H54 (cell line): ENCODE measurements at places on chromosomes 2 and 18.

- DNase-seq = no peak
Measured at GRCh38 chr18:75216911-75217689, 6.5 kb downstream of the TSHZ1 start.

DNA sequence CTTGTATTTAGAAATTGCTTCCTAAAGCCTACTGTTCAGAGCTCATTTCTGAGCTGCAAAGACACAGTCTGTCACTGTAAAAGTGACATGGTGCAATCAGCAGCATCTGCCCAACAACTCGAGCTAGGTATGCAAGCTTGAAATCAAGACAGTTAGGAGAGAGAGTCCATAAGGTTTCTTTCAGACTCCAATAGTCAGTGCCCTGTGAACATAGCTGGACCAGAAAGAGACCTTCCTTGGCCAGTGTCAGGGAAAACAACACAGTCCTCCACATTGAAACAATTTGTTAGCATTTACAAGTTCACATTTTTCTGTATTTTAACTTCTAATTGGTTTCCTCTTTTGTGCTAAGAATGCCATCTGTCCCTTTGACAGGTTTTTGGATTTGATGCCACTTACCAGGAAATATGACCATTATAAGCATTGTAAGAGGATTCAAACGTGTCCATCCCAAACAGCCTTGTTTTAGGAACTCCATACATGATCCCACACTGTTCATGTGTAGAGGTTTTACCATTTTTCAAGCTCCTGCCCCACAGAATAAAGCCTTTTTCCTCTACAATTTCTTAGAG is 8.9 kb upstream of the MYCN start:
- DNase-seq = no peak

DNA sequence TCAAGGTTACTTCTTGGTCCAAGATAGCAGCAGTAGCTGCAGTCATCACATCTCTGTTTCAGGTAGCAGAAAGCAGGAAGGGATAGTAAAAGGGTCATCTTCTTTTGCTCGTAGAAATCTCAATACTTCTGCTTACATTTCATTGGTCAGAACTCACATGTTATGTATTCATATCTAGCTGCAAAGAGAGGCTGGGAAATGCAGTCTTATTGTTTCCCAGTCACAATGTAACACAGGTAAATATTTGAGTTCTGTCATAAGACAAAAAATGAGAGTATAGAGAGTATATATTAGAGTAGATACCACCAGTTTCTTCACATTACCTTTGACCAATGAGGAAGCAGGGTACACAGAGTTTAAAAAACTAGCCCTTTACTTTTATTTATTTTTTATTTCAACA is 132.4 kb upstream of the ITGA6 start:
- no peak for DNase-seq

DNA sequence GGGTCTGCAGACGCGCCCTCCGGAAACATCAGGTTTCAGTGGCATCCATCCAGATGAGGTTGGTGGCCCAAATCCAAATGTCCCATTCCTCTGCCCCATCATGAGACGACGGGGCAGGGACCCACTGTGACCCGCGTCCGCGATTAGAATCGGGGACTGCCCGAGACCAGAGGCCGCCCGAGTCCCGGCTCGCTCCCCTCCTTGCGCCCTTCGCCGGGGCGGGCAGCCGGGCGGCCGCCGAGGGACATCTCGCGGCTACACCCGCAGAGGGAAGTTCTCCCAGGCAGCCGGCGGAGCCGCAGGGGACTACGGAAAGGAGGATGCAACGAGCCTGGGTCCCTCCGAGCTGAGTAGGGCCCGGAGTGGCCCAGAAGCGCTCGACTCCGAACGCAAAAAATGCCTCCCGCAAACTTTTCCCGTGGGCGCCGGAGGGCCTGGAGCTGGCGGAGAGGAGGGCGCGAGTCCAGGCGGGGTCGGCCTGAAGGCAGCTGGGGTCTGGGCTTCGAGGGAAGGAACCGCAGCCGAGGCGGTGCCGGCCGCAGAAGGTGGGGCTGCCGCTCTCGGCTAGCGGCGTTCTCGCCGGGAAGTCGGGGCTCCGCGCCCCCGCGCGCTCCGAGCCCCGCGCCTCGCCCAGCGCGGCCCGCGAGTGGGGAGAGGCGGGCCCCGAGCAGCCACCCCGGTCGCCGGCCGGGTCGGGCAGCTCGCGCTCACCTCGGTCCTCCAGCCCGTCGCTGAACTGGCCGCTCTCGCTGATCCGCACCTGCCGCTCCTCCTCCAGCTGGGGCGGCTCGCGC is 580 bp downstream of the TMEM163 start:
- no peak for DNase-seq

- DNase-seq = no peak
Measured at GRCh38 chr2:64594226-64594989, 59.3 kb downstream of the SERTAD2 start.

GRCh38 chr18:62988471-62988870 is 273.1 kb downstream of the PHLPP1 start:
- no peak for DNase-seq

- DNase-seq = no peak
Measured at GRCh38 chr18:33115917-33116316, 324.6 kb downstream of the CCDC178 start.

DNA sequence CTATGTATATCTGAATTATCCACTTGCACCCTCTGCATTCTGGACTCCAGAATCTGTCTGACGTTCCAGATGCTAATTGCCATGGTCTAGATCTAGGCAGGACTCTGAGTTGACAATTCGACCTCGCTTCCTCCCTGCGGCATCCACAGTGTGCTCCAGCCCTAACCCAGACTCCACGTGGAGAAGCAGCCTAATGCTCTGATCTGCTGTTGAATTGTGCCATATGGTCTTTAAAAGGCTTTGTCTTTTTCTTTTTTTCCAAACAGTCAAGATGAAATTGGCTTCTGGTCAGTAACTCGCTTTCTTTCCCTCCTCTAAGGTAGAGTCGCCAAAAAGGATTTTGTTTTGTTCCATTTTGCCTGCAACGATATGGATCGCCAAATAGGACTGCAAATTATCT is 752.6 kb upstream of the ID2 start:
- no peak for DNase-seq

DNA sequence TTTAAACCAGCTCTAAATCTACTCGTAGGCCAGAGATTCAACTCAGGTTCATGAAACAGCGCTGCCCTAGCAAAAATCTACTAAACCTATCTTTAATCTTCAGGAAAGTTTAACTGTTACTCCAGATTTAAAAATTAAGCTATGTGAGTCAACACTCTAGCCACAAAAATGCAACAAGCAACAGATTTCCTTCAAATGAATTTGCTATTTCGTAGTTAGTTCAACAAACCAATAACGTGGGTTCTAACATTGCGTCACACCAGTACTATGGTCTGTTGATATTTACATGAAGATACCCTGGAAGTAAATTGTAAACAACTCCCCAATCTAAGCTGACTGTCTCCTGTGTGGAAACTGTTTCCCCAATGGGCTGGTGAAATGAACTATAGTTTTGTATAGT is 71.2 kb downstream of the FIGN start:
- no peak for DNase-seq

- DNase-seq = no peak
Measured at GRCh38 chr2:12131975-12132374, 385.5 kb downstream of the LPIN1 start.

GRCh38 chr18:10518595-10519255 is 7.1 kb upstream of the NAPG start:
- no peak for DNase-seq

GRCh38 chr2:45712570-45712969 is 61.1 kb downstream of the PRKCE start:
- no peak for DNase-seq

DNA sequence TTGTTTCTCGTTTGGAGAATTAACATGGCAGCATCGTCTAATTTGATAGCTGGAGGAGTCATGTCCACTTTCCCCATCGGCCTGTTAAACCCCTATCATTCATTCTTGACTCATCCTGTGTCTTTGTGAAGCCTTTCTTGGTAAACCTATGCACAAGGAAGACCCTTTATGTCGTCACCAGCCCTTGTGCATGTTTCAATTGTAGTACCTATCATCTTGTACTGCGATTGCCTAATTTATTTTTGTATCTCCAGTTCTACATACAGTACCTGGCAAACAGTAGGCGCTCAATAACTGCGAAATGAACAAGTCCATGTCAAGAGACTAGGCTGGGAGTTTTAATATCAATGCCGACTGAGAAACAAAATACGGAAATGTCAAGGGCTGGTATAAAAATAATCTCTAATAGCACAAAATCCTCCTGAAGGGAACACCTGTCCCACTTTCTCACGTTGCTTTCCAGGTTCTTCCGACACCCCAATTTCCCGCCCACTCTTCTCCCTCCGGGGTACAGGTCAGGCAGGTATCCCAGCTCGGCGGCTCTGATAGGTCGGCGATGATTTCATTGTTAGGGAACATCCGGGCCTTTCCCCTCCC is 1.3 kb upstream of the PPM1B start:
- no peak for DNase-seq

- DNase-seq = no peak
Measured at GRCh38 chr2:8550937-8551621, 130.8 kb upstream of the ID2 start.

DNA sequence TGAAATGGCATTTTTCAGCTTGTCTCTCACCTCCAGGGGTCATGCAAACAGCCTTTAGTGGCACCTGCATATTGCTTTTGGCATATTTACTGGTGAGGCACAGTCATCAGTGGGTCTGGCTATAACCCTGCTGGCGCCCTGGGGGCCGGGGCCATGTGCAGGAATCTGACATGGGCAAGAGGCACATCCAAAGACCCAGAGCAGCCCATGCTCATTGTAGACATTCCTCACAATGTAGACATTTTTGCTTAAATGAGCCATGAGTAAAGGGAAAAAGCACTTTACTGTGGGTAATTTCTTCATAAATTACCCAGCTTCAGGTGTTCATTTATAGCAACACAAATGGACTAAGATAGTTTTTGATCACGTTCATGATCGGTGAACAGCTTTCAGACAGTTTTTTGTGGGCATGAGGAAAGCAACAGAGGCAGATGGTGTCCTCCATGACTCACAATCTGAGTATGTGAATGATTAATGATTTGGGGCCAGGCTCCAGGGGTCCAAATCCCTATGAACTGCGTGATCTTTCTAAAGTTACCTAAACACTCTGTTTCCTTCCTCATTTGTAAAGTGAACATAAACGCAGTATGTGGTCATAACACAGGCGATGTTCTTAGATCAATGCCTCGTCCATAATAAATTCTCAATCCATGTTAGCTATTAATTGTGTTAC is 85.8 kb downstream of the LIPG start:
- no peak for DNase-seq

DNA sequence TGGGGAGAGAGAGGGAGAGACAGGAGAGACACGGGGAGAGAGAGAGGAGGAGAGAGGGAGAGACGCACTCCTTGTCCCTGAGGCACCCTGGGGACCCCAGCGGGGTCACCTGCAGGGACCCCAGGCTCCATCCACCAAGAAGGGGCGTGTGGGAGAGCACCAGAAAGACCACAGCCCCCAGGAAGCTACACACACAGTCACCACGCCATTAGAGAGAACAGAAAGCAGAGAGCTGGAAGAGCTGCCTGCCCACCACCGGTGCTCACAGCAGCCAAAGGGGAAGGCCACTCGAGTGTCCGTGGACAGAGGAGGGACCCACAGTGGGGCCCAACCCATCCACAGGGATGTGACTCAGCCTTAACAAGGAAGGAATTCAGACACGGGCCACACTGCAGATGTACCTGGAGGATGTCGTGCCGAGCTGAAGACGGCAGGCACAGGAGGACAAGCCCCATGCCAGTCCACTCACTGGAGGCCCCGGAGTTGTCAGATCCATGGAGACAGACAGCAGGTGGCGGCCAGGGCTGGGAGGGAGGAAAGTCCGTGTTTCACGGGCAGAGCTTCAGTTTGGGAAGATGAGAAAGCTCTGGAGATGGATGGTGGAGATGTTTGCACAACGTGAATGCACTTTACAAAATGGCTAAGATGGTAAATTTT is 11.5 kb upstream of the NFATC1 start:
- no peak for DNase-seq

DNA sequence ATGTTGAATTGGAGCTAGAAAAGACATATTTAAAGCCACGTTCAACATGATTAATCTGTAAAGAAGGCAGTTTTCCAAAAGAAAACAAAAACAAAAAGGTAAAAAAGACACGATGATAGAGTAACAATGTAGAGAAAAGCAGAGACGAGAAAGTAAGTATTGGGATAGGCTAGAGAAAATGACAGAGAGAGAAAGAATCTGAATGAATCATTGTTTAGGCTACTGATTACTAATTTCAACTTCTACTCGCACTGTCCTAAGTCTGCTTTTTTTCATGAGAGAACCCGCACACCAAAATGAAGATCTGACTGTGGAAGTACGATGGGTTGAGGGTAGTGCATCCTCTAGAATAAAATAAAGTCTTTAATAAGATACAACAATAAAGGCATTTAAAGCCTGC is 1599.2 kb upstream of the TMEFF2 start:
- peak; percentile 0 for DNase-seq

DNA sequence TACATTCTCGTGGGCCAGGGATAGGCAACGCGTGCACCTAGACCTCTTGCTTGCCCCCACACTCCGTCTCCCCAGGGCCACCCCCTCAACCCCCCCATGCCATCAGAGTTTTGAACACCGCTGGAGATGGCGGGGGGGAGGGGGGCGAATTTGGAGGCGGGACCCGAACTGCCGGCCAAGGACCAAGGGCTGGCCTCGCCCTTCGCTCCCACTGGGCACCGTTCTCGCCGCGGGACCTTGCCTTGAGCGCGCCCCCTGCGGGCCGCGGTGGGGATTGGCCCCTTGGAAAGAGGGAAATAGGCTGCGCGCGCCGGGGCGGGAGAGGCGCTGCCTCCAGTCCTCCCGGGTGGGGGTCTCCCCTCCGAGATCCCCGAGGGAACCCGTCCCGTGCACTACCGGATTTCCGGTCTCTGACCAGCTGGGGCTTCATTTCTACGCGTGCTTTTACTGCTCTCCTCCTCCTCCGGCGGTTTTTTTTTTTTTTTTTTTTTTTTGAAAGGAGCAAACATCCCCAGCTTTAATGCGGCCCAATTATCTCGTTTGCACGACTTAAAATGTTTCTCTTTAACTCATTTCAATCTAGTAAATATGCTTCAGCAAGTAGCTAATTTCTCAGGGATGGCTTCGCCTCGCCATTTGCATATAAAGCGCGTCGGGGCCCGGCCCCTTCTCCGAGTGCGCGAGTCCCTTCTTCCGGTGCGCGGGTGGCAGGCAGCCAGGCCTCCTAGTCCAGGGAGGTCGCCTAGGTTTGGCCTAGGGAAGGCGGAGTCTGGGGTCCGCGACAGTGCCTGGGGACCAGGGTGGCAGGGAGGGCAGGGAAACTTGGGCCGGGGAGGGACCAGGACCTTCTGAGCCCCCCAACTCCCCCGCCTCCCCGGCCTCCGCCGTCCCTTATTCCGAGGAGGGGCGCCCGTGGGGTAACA is 10.0 kb upstream of the GBX2 start:
- DNase-seq = peak; percentile 88
